ENCODE measurements at places on chromosomes 6 and 20.

GRCh38 chr6:85124472-85125354 is 325.2 kb upstream of the NT5E start:
- DNase-seq, result no peak

DNA sequence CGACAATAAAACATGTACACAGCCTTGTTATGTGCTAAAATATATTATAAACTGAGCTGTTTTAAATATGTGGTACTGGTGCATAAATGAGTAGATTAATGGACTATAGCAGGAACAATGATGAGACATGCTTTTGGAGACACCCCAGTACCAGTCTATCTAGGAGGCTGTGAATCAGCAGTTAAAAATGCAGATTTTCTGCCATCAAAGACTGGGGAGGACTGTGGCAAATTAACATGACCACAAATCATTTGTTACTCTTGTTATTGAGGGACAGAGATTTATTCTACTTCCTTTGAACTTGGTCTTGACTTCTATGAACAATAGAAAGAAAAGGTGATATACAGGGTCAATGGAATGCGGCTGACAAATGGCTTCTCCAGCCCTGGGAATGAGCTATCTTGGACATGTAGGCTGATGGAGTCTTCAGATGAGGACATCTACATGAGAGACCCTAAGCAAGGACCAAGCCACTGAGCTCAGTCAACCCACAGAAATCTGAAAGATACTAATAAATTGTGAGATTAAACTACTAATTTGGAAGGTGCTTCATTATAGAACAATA is 551.7 kb upstream of the GJE1 start:
- DNase-seq, result no peak

GRCh38 chr6:146106532-146106931 is 77.7 kb downstream of the GRM1 start:
- DNase-seq, result no peak

GRCh38 chr6:45427726-45428125 is 50.0 kb upstream of the SUPT3H start:
- DNase-seq, result no peak

- DNase-seq, result no peak
Measured at GRCh38 chr6:135504734-135505133, 7.2 kb upstream of the AHI1 start.

DNA sequence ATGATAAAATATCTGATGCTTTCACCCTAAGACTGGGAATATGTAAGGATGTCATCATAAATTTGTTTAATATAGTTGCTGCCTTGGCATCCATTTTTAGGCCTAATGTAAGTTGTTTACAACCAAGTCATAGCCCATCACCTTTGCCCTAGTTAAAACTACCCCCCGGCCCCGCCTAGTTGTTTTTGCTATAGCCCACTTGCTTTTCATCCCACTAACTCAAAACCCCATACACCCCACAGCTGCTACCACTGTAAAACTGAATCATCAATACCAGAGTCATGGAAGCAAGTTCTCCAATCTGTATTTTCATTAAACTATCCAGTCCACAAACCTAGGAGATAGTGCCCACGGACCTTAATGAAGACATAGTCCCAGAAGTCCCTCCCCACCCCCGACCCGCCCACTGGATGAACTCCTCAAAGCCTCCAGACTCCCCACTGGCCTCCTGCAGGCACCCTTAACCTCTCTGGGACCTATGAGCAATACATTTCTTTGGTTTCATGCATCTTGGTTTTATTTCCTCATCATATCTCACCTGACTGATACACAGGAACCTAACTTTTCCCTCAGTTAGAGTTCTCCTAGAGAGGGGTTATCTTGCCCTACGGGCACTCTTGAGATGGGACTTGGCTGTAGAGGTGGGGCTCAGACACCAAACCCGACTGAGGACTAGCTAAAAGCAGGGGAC is 12.5 kb upstream of the ZDHHC14 start:
- no peak for DNase-seq

- DNase-seq, result no peak
Measured at GRCh38 chr6:88728756-88729155, 234.7 kb downstream of the RNGTT start.

- no peak for DNase-seq
Measured at GRCh38 chr6:33609528-33609927, 11.6 kb upstream of the ITPR3 start.

DNA sequence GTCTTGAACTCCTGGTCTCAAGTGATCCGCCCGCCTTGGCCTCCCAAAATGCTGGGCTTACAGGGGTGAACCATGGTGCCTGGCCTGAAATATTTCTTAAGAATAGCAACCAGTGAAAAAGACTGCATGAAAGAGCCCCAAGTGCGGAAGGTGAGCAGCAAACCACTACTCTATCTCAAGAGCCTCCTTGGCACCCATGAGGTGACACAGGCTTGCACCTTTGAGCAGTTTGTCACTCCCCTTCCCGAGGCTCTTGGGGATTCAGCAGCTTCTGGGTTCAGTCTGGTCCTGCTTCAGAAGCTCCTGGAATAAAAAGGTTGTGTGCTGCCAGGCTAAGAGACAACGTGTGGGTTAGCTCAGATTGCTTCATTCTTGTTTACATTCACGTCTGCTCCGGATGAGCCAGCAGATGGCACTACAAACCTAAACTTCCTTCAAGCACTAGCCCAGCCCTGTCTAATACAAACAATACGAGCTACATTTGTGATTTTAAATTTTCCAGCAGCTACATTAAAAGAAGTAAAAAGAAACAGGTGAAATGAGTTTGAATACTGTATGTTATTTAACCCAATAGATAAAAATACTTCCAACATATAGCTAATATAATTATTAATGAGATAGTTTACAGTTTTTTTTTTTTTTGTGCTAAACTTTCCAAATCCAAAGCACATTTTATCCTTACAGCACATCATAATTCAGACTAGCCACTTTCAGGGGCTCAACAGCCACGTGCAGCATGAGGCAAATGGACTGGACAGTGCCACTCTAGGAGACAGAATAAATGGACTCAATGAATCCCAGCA is 46.2 kb downstream of the GJA10 start:
- DNase-seq, result peak; percentile 61

- DNase-seq, result no peak
Measured at GRCh38 chr6:44012078-44012493, 115.2 kb downstream of the MRPL14 start.

GRCh38 chr6:151284548-151285017 is 44.8 kb downstream of the AKAP12 start:
- DNase-seq, result no peak

Measured in NCI-H1436 (cell line).